ENCODE measurements at places on chromosomes 13 and 19.

DNA sequence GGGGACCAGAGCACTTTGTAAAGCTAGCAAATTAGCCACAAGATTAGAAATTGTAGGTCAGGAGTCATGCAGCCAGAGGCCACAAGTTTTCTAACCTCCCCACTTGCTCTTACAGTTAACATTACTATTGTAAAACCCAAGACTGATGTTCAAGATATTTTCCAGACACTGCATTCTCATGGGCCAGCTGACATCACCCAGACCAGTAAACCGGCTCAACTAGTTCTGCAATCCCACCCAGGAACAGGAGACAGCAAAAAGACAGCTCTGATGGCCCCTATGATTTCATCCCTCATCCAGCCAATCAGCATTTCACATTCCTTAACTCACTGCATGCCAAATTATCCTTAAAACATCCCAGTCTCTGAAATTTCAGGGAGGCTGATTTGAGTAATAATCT, 178.5 kb downstream of the PRR20E start:
- no peak for DNase-seq

GRCh38 chr13:40126306-40127085, 471.0 kb downstream of the COG6 start:
- DNase-seq = no peak

DNA sequence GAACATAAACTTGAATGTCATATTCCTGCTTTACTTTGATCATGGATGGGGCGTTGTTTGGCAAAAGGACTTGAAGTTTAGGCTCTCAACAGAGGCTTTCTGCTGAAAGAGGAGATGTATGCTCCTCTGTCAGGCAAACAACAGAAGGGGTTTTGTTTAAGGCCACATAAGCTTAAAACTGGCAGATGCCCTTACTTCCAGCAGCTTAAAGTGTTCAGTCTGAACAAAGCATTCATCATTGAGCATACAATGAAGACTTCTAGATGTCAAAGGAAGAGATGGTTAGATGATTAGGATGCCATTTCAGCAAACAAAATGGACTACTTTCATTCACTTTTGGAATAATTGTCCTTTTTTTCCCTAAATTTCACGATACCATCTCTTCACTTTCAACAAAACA, 484.5 kb downstream of the SLITRK6 start:
- no peak for DNase-seq

DNA sequence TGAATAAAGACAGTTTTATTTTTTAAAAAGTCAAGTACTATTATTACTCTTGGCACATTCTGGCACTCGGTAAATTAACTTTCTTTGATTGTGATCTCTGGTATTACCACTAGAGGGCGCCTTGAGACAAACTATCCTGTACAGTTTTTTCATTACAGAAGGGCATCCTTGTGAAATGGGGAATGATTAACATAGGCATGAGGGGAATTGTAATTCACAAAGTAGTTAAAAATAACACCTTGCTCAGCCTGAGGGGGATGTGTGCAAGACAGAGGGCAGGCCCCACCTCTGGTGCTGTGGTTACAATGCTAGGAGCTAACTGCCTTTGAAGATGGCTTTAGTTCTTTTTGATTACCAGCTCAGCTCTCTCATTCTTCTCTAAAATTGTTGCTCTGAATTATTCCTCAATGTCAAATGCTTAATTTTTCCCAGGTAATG, 24.2 kb upstream of the C1QTNF9B start:
- DNase-seq = no peak

DNA sequence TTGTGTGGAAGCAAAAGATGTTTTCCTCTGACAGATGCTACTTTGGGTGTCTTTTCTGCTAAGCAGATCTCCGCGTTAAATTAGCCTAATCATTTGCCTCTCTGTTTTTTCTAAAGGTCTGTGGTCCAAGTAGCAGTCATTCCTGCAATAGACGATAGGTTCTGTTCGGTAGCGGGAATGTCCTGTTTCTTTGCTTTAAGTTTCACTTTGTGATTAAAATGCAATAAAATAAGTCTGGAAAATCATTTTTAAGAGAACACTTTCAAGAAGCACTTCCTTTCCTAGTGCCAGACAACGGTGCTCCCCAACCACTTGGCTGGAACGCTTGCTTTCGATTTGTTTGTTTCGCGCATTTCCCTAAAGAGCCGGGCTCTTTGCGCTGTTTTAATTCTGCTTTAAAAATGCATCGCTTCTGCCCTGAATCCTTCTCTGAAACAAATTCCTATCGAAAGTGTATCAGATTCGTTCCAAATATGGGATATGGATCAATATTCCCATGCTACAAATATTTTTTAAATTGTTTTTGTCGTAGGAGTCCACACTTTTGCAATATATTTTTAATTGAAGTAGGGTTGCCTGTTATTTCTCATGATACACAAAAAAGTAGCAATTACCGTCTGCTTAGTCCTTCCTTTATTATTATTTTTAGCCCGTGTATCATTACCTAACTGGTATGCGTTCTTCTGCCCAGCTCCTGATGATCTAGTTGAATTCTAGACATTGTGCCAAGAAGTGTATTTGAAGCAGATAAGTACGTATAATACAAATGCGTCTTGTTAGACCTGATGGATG, 14.2 kb downstream of the ZIC2 start:
- DNase-seq = no peak

DNA sequence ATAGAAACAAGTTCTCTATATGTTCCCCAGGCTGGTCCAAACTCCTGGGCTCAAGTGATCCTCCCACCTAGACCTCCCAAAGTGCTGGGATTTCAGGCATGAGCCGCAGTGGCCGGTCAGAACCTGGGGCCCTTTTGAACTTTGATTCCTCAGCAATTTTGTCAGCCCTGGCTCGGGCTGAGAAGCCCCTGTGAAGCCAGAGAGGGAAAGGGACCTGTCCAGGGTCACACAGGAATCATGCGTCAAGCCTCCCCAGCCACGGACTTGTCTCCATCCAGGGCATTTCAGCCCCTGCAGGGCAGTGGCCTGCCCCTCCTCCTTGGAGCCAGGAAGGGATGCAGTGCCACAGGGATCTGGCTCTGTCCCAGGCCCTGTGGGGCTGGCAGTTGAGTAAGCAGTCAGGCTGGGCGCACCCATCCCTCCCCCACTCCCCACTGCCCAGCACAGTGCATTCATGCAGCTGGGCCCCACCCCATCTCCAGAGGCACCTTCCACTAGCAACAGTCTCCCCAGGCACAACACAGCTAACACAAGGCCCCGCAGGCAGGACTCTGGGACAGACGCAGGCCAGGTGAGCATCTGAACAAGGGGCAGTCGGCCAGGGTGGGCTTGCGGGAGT, at the start of gene CAPS:
TSS of gene CAPS (plus strand) at position 516 of the 619 bp plus-strand sequence. CDS start 153 bp downstream, outside the sequence.
- no peak for DNase-seq

GRCh38 chr19:5115771-5116202, 146.9 kb downstream of the KDM4B start:
- DNase-seq = no peak

GRCh38 chr19:39199025-39199424, 2.3 kb downstream of the NCCRP1 start:
- DNase-seq = no peak

GRCh38 chr13:79799059-79799867, 318.3 kb downstream of the NDFIP2 start:
- no peak for DNase-seq

GRCh38 chr19:8988204-8988603, 22.0 kb downstream of the MUC16 start:
- DNase-seq = no peak

- DNase-seq = no peak
Measured at GRCh38 chr19:13935765-13936510, 2.3 kb downstream of the PODNL1 start.

All from stimulated activated CD4-positive, alpha-beta T cell treated with anti-CD3 and anti-CD28 coated beads, Interleukin-12 subunit alpha, Interleukin-12 subunit beta, amount 100 ng/mL, for 24 hours (primary cell).